ENCODE measurements at places on chromosomes 2 and 18. TPM values are rescaled to one million over a fixed set of nuclear protein-coding genes. Genes with fewer than 3 reads are reported as not detected.

Gene ANKRD62
- polyA plus RNA-seq = 0.10 TPM

DNA sequence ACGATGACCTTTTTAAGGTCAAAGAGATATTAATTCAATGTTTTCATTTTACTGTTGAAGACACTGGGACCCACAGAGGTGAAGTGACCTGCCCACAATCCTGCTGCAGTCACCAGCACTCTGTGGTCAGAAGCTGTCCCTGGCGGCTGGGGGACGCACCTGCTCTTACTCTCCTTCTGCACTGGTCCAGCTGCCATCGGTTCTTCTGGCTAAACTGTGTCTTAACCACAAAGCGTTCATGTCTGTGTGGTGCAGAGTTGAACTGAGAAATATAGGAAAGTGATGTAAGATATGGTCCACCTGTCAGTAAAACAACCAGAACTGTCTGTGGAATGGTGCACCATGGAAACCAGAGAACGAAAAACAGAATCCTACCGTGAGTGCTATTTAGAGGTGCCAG is 44.9 kb upstream of the SMIM21 start:
- no peak for DNase-seq

Gene SCYGR4
- polyA plus RNA-seq = not detected

DNA sequence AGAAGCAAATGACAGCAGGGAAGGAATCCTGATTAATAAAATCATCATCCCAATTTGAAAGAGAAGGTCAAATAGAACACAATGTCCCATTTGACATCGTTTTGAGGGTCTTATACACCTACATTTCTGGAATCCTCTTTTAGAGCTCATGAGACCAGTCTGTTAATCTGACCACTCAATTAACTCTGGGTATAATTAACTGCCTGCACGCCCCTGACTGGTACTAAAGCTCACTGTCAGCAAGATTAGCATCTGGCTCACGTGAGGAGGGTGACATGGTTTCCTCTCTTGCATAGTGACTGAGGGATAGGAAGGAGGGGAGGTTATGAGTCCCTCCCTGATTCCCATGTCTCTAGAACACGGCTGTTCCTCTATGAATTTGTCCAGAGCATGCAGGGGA is 124.3 kb downstream of the ICOS start:
- no peak for DNase-seq

GRCh38 chr18:12046751-12047335 is 46.8 kb upstream of the ANKRD62 start:
- DNase-seq = no peak

DNA sequence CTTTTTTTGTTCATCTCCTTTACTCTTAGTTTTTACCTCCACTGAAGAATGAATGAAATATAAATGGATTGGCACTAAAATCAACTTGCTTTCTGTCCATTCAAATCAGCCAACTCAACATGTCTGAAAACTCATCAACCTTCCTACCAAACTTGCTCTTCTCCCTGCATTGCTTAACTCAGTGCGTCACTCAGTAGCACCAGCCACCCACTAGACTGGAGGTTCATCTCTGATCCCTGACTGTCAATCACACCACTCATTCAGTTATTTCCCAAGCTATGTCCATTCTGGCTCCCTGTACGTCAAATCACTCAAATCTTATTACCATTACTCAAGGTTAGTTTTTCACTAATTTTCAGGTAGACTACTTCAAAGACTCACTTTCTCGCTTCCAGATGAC is 75.2 kb upstream of the RBMS1 start:
- no peak for DNase-seq

Gene RANBP2
- 63.8 TPM for polyA plus RNA-seq

Gene KCNG3
- polyA plus RNA-seq = 0.65 TPM

- DNase-seq = no peak
Measured at GRCh38 chr2:234374736-234375135, 122.1 kb downstream of the ARL4C start.

DNA sequence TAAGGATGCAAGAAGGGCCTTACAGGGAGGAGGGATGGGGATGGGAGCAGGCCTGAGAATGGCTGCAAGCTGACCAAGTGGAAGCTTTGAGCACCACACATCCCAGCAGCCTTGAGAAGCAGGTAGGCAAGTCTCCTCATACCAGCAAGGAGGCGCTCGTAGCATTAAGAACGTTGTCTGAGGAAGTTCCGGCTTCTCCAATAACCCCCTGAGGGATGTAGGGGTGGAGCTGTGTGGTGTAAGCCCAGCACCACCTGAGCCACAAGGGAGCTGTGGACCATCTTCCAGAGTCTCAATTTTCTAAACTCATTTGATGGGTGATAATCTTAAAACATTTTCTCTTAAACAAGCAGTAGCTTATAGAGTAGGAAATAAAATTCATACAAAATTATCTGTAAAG is 50.6 kb downstream of the ST3GAL5 start:
- DNase-seq = no peak

- peak; percentile 54 for DNase-seq
Measured at GRCh38 chr18:30280861-30281470, 761.6 kb downstream of the DSC3 start.

- no peak for DNase-seq
Measured at GRCh38 chr2:156320486-156321098, 11.9 kb downstream of the NR4A2 start.

GRCh38 chr18:50847192-50847591 is 27.4 kb upstream of the MRO start:
- no peak for DNase-seq

DNA sequence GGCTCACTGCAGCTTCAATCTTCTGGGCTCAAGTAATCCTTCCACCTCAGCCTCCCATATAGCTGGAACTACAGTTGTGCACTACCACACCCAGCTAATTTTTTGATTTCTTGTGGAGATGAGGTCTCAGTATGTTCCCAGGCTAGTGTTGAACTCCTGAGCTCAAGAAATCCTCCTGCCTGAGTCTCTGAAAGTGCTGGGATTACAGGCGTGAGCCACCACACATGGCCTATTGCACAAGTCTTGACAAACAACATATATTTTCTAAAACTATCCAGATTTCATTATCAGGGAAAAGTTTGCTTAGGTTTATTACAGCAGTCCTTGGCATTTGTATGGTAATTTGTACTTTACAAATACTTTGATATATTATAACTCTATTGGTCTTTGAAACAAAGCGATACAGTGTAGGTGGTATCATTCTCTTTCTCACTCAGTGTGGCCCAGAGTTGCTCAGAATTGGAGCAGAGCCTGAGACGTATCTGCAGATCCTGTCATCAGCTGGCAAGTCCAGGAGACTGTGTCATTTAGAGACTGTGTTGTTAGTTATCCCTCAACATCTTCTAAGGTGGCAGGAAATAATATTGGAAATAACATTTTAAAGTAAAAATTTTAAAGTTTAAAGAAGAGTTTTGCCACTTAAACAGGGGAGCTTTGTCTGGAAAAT is 41.4 kb downstream of the PDK1 start:
- DNase-seq = no peak

Gene NTSR2
- not detected for polyA plus RNA-seq

DNA sequence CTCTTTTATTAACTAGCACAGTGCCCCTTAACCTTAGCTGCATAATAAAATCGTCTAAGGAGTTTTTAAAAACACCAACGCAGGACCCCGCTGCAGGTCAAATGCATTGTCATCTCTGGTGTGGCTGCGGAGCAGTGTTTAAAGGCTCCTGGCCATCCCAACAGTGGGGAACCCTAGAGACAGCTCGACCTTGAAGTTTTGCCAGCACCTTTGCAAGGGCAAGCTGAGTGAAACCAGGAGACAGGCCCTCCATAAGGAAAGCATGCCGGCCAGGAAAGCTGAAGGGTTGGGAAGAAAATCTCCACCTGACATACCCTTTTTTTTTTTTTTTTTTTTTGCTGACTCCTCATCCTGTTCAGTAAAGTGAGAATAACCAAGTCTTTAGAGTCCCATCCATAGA is 349.0 kb downstream of the CMPK2 start:
- no peak for DNase-seq

Gene PLEKHB2
- polyA plus RNA-seq = 90.5 TPM

Gene CYP27C1
- polyA plus RNA-seq = 7.1 TPM

DNA sequence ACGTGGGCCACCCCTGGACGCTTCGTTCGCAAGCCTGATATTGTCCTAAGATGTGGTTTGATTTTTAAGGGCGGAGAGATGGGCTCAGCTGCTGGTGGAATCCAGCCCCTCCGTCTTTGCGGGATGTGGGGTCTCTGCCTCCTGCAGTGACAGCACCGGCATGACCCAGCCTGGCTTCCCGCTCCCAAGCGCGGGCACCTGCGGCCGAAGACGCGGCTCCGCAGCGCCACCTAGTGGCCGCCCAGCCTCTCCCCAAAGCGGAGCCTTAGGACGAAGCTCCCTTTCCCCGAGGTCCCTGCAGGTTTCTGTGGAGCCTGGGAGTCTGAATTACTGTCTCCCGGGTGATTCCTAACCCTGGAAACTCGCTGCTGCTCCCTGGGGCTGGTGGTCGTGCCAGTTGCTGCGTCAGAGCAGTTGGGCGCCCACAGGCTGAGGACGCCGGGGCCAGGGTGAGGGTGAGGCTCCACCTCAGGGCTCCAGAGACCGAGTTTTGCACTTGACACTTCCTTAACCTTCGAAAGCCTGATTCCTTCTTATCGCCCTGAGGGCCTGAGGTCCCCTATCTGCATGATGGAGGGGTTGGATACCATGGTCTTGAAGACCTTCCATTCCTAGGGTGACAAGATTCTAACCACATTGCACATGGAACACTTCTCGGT is 137.5 kb downstream of the TPO start:
- DNase-seq = no peak

Data from right renal cortex interstitium (tissue), 3 donors.